Osteocyte (in vitro differentiated cells): ENCODE measurements at places on chromosomes 2 and 18. TPM values are rescaled to one million over a fixed set of nuclear protein-coding genes. Genes with fewer than 3 reads are reported as not detected.

The PPP1R7 gene
- 51.0 and 55.5 TPM in 2 replicates for total RNA-seq

DNA sequence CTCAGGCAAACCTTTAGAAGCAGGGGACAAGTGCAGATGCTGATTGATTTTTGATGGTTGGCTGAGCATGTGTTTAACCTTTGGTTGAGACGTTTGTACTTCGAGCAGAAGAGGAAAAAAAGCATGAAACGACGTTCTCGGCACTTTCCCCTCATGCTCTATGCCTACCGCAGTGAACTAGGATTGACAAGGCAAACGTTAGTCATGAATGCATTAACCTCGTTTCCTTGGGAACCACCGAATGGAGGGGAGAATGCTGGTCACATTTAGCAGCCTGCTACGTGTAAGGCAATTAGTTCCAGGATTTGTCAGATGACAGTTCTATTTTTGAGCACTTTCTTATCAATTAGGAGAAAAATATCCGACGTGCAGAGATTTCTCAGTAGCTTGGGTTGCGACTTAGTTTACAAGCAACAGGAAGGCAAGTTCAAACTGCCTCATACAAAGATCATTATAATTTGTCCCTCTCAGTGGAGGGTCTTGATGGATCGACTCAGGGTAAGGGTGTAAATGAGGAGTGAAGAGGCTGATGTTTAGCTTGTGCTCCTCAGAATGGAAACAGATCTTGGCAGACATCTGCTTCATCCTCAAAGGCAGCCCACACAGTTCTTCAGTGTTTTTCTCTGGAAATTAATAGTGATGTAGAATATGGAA is 47.4 kb upstream of the GPR45 start:
- no peak overlapping the region for H3K4me3 ChIP-seq
- peaks cover 38% of the 10 kb centered on the region for H3K27me3 ChIP-seq
- no peak overlapping the region for H3K27ac ChIP-seq
- H3K4me1 ChIP-seq = peaks cover 2% of the 10 kb centered on the region

GRCh38 chr2:156619021-156619539 is 182.9 kb downstream of the GPD2 start:
- no peak overlapping the region for H3K27ac ChIP-seq
- peaks cover 25% of the 10 kb centered on the region for H3K27me3 ChIP-seq
- DNase-seq = no peak

- H3K27me3 ChIP-seq = no peaks in the 10 kb centered on the region
- peaks cover 23% of the 10 kb centered on the region for H3K4me1 ChIP-seq
- peaks cover 4% of the 10 kb centered on the region for H3K36me3 ChIP-seq
- no peak for DNase-seq
Observed at GRCh38 chr18:55501982-55502710, 85.8 kb downstream of the TCF4 start.

The EVA1A gene
- total RNA-seq = 30.7 and 33.5 TPM in 2 replicates

The MYOM1 gene
- 0.46 and 0.63 TPM in 2 replicates for total RNA-seq

DNA sequence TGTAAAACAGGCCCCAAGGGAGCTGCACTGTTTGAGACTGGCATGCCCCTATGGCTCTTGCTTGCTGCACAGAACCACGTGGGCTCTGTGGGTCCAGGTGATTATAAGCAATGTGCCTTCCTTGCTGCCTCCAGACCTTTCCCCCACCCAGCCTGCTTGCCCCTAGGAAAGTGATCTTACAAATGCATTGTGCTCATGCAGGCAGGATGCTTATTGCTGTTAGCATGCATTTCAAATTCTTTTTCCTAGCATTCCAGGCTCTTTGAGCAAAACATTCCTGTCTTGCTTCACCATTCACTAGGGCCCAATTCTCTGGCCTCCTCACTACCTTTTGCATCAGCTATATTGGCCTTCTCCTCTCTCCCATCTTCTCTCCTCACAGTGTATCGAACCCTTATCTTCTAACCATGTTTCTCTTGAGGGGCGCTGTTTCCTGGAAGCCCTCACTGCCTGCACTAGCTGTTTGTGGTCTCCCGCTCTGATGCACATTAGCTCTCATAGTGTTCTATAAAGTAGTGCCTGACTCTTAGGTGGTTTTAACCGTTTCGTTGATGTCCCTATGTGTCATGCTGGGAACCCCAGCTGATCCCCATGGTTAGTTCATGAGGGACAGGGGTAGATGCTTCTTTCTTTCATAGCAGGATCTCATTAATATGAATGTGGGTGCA is 152.9 kb upstream of the EPAS1 start:
- DNase-seq = no peak
- peaks cover 6% of the 10 kb centered on the region for H3K36me3 ChIP-seq
- no peaks in the 10 kb centered on the region for H3K27me3 ChIP-seq
- no peaks in the 10 kb centered on the region for H3K4me1 ChIP-seq

- H3K27ac ChIP-seq = no peak overlapping the region
- no peaks in the 10 kb centered on the region for H3K4me1 ChIP-seq
- no peaks in the 10 kb centered on the region for H3K36me3 ChIP-seq
- DNase-seq = no peak
- peaks cover 7% of the 10 kb centered on the region for H3K27me3 ChIP-seq
Observed at GRCh38 chr2:209682646-209683045, 89.0 kb upstream of the UNC80 start.

DNA sequence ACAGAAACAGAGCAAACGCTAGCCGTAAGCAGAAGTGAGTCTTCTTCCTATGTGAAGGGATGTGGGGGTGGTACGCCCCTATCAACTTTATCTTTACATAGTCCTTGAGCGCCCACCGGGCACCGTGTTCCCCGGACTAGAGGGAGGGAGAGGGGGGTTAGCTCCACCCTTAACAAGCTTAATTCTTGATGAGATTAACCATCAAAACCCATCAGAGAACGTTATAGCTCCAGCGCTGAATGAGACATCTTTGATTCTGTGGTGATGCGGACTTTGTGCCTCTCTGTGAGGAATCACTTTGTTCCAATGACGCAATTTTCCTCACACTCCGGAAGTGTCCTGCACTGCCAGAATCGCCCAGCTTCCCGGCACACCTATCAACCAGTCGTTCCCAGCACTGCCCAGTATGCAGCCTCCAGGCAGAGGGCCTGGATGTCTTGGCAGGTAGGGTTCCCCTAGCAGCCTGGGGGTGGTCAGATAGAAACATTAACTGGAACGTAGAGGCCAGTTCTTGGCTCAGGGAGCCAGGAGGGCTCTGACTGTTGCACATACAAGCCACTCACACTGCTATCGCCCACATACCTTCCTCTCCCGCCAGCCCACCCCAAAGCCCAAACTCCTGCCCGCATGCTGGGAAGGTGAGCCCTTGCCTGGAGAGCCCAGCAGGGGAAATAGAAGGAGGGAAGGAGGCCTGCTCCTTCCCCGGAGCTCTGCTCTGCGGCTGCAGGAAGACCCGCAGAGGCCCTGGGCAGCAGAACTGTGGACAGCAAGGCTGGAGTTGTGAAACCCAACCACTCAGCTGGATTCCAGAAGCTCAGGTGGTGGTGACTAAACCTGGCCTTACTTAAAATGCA is 1.9 kb upstream of the ODC1 start:
- H3K27ac ChIP-seq = no peak overlapping the region
- H3K36me3 ChIP-seq = no peaks in the 10 kb centered on the region
- no peaks in the 10 kb centered on the region for H3K27me3 ChIP-seq
- H3K4me3 ChIP-seq = no peak overlapping the region
- peaks cover 45% of the 10 kb centered on the region for H3K4me1 ChIP-seq

DNA sequence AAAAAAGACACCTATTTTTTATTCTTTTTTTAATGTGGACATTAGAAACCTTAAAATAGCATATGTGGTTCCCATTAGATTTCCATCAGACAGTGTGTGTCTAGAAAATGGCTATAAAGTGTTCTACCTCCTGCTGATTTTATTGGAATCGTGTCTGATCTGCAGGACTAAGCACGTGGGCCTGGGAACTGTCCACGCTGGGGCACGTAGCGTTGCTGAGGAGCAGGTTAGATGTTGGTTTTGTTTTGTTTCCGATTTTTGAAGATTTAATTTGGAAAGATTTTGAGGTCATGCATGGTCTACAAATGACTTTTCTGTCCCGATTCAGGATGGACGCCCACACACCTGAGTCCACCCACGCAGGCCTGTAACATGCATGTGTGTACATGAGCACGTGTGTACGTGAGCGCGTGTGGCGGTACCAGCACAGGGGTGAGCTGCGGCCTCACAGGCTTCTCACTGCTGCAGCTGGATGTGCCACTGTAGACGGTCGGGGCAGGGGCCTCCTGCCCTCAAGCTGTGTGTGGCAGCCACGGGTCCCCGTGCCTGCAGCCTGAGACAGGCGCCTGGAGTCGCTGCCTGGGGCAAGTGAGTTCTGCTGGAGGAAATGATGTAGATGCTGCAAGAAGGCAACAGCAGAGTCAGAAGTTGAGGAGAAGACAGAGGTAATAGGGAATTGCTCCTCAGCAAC is 99.7 kb upstream of the CTDP1 start:
- peaks cover 2% of the 10 kb centered on the region for H3K27me3 ChIP-seq
- H3K27ac ChIP-seq = no peak overlapping the region
- H3K36me3 ChIP-seq = no peaks in the 10 kb centered on the region
- no peaks in the 10 kb centered on the region for H3K4me1 ChIP-seq

DNA sequence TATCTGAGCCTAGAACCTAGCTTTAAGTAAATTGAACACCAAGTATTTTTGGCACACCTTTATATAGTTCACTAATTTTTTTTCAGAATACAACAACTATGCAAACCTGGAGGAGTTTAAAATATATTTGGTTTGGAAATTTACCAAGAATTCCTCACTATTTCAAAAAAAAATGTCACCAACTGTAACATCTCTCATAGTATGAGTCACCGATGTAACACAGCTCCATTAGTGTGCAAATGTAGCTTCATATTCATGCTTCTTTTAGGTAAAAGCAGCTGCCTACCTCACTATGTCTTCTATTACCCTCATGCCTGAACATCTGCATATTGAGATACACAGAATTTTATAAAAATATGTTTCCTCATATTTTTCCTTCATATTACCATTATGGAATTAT is 80.5 kb downstream of the NRXN1 start:
- H3K4me3 ChIP-seq = no peak overlapping the region
- no peaks in the 10 kb centered on the region for H3K4me1 ChIP-seq
- H3K36me3 ChIP-seq = no peaks in the 10 kb centered on the region
- no peak for DNase-seq
- H3K27ac ChIP-seq = no peak overlapping the region

The ERFE gene
- 1.0 and 1.2 TPM in 2 replicates for total RNA-seq

The PDE11A gene
- 0.05 TPM in 1 of 2 replicates, not detected in the other for total RNA-seq

GRCh38 chr2:47070155-47070919 is 84.8 kb downstream of the STPG4 start:
- no peak overlapping the region for H3K4me3 ChIP-seq
- H3K27ac ChIP-seq = peak overlapping the region; percentile 88
- H3K27me3 ChIP-seq = no peaks in the 10 kb centered on the region
- H3K36me3 ChIP-seq = peaks cover 7% of the 10 kb centered on the region

The NAT8 gene
- total RNA-seq = not detected in 2 replicates

- H3K27ac ChIP-seq = peak overlapping the region; percentile 93
- H3K4me1 ChIP-seq = peaks cover 73% of the 10 kb centered on the region
- H3K36me3 ChIP-seq = peaks cover 18% of the 10 kb centered on the region
- H3K4me3 ChIP-seq = peak overlapping the region; percentile 28
Observed at GRCh38 chr2:233413559-233414272, 59.4 kb downstream of the DGKD start.

DNA sequence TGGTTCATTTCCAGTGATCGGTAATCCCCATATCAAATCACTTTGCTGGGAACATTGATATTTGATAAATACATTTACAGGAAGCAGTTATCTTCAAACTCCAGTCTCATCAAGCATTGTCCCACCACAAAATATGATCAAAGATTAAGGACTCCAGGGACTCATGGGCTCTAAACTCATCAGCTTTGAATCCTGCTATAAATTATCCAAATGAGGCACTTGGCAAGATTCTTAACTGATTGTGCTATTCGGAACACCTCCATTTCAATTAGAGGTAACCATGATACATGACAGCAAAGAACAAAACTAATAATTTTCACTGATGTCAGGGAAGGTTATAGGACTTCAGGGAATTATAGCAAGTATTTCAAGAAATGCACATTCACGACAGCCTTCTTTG is 1088.1 kb upstream of the PIK3C3 start:
- H3K27me3 ChIP-seq = no peaks in the 10 kb centered on the region
- no peak for DNase-seq
- H3K4me1 ChIP-seq = peaks cover 36% of the 10 kb centered on the region
- no peaks in the 10 kb centered on the region for H3K36me3 ChIP-seq
- no peak overlapping the region for H3K4me3 ChIP-seq

DNA sequence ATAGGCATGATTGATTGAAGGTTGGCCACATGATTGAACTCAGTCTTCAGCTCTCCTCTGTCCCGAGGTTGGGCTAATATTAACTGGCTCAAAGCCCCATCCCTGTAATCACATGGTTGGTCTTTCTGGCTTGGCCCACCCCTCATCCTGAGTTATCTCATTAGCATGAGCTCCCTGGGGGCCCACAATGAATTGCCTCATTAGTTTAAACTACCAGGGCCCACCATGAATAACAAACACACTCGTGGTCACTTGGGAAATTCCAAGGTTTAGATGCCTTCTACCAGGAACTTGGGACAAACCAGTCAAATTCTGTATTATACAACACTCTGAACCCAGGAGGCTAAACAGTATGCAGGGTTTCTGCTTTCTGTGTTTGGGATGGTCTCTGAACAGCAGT is 121.7 kb upstream of the B3GNT2 start:
- no peak overlapping the region for H3K27ac ChIP-seq
- peaks cover 12% of the 10 kb centered on the region for H3K4me1 ChIP-seq
- DNase-seq = no peak

- H3K4me3 ChIP-seq = peak overlapping the region; percentile 6
- no peaks in the 10 kb centered on the region for H3K36me3 ChIP-seq
- DNase-seq = peak; percentile 97
- peaks cover 69% of the 10 kb centered on the region for H3K4me1 ChIP-seq
- H3K27ac ChIP-seq = peak overlapping the region; percentile 100
- no peaks in the 10 kb centered on the region for H3K27me3 ChIP-seq
Observed at GRCh38 chr18:48997985-48998831, 47.4 kb upstream of the SMAD7 start.

DNA sequence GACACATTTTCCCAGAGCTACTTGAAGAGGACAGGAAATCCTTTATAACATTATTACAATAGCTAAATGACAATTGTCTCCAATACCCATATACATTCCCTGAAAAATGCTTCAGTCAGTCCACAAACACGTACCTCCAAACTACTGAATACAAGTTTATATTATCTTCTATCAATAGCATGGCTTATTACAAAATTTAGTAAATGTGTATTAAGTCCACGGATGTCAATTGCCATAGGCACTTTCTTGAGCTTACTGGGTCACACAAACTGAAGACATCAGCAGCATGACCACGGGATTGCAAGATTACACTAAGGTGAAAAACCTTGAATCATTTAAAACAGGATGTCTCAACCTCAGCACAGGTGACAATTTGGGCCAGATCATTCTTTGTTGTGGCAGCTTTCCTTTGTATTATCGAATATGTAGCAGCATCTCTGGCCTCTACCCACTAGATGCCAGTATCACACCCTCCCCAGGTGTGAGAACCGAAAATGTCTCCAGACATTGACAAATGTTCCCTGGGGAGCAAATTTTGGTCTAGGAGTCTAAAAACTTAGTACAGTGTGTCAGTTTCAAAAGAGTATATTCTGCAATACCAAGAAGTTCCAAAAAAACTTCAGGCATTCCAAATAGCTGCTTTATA is 1.4 kb downstream of the MBD2 start:
- H3K4me3 ChIP-seq = peak overlapping the region; percentile 90
- no peaks in the 10 kb centered on the region for H3K36me3 ChIP-seq
- peaks cover 42% of the 10 kb centered on the region for H3K4me1 ChIP-seq
- H3K27me3 ChIP-seq = no peaks in the 10 kb centered on the region
- no peak for DNase-seq
- H3K27ac ChIP-seq = peak overlapping the region; percentile 94

- no peak overlapping the region for H3K27ac ChIP-seq
- no peak overlapping the region for H3K4me3 ChIP-seq
- H3K4me1 ChIP-seq = no peaks in the 10 kb centered on the region
- H3K27me3 ChIP-seq = peaks cover 12% of the 10 kb centered on the region
Observed at GRCh38 chr2:119116411-119117295, 41.9 kb downstream of the C1QL2 start.

The NCKAP5 gene
- total RNA-seq = 0.46 and 0.50 TPM in 2 replicates

The COLEC11 gene
- not detected in 2 replicates for total RNA-seq

The ALPP gene
- total RNA-seq = not detected in 2 replicates
